Glomerular endothelial cell (primary cell): ENCODE measurements at places on chromosomes 6 and 20. TPM values are rescaled to one million over a fixed set of nuclear protein-coding genes. Genes with fewer than 3 reads are reported as not detected.

- no peak for DNase-seq
Measured at GRCh38 chr6:121838842-121839241, 403.4 kb downstream of the GJA1 start.

Gene GPANK1
- total RNA-seq = 13.0 and 14.5 TPM in 2 replicates

GRCh38 chr6:134574491-134574890 lies 256.6 kb upstream of the SGK1 start:
- DNase-seq = no peak

- no peak for DNase-seq
Measured at GRCh38 chr20:32495949-32496348, 89.2 kb downstream of the NOL4L start.

- DNase-seq = no peak
Measured at GRCh38 chr6:132712366-132712765, 1.5 kb downstream of the VNN1 start.

GRCh38 chr6:31597006-31597405 lies 4.2 kb upstream of the NCR3 start:
- no peak for DNase-seq

Gene MOG
- not detected in 2 replicates for total RNA-seq
